ENCODE measurements at places on chromosomes 12 and 14.

GRCh38 chr12:31316891-31317290 is 9.1 kb downstream of the SINHCAF start:
- no peak for DNase-seq

DNA sequence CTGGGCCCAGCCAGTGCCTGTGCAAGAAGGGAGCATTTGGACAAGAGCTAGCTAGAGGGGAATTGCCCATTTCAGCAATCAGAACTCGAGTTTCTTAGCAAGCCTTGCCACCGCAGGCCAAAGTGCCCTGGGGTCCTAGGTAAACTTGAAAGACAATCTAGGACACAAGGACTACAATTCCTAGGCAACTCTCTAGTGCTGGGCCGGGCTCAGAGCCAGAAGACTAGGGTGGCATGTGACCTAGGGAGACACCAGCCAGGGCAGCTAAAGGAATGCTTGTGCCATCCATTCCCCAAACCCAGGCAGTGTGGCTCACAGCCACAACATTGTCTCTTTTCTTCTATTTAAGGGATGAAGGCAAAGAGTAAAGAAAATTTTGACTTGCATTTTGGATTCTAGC is 205.0 kb downstream of the BMP4 start:
- no peak for DNase-seq

- DNase-seq = no peak
Measured at GRCh38 chr12:116354950-116355783, 77.7 kb upstream of the MED13L start.

GRCh38 chr12:24997496-24997895 is 48.6 kb upstream of the BCAT1 start:
- DNase-seq = no peak

GRCh38 chr12:26953447-26953846 is 15.2 kb downstream of the FGFR1OP2 start:
- no peak for DNase-seq

- no peak for DNase-seq
Measured at GRCh38 chr12:115923851-115924250, 353.6 kb downstream of the MED13L start.

- DNase-seq = no peak
Measured at GRCh38 chr12:19196959-19197630, 67.6 kb downstream of the PLEKHA5 start.

DNA sequence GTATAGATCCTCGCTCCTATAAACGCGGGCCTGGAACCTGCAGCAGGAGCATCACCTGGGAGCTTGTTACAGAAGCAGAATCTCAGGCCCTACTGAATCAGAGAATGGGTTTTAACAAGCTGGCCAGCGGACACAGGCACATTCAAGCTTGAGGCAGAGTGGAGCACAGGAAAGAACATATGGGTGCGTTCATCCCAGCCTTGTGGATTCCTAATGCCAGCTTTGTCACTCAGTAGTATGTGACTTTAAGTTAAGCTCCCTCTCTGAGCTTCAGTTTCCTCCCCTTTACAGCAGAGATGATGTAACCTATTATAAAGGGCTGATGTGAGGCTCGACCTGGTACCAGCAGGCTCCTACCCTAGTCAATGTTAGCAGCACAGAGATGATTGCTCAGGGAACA is 204.9 kb downstream of the ZFP36L1 start:
- DNase-seq = no peak

DNA sequence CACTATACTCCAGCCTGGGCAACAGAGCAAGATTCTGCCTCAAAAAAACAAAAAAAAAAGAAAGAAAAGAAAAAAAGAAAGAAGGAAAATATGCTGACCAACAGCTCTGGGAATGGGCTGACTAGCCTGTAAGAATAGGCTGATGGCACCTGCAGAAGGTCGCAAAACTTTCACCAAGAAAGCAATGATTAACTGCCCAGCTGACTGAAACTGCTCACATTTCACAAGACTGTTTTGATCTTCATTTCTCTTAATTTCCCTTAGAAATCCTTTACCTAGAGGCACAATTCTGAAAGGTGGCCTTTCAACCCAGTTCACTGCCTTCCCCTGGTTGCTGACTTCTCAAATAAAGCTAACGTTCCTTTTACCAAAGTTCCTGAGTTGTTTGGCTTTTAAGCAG is 12.4 kb downstream of the BEST3 start:
- DNase-seq = no peak
